ENCODE measurements at places on chromosomes 16 and 17.

DNA sequence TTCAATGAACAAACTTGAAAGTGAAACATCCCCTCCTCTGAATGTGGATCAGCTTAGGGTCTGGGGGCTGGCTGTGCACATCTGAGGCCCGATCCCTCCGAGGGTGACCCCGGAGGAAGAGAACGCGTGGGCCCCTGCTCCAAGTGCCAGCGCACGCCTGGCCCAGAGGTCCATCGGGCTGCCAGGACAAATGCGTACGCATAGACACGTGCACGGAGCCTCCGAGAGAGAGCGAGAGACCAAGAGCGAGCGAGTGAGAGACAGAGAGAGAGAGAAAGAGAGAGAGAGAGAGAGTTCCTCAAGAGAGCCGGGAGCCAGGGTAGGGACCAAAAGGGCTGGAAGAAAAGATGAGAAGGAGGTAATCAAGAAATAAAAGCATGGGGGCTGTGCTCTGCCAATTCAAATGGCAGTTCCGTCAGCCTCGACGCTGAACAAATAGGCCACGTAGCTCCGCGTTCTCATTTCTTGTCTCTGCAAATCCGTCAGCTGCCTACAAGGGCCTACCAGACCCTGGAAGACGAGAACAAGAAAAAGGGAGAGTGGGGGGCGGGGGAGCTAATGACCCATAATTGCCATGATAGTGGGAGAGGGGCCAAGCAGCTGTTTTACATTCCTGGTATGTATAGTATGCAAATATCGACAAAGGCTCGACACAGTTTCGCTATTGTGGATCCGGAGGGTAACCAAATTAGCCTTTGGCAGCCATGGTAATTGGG lies 435.3 kb upstream of the ZFHX3 start:
- DNase-seq: peak; percentile 50

DNA sequence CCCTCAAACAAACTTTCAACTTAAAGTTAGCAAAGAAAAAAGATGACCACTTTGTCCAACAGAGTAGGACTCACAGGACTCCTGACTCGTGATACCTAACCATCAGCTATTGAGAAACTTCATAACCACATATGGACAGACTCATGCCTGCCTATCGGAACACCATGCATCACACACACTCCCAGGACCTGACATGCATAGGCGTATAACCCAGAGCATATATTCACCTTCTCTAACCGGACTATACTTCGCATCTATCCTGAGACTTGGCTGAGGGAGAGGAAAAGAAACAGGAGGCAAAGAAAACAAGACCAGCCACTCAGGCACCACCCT lies 2.2 kb downstream of the PIP4K2B start:
- no peak for DNase-seq

DNA sequence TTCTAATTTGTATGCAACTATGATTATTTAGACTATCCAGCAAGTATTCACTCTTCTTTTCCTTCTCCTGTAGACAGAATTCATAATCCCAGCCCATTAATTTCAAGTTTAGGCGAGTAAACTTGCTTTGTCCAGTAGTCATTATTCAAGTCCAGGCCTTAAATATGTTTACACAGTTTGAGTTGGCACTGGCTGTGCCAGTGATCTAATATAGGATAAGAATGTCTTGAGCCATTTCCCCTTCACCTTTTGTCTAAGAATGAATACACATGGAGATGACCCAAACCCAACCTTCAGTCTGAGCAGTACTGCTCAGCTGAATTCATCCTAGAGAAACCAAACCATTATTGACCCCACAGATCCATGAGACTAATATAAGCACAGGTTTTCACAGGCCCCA lies 930.4 kb upstream of the CDH8 start:
- DNase-seq: no peak

DNA sequence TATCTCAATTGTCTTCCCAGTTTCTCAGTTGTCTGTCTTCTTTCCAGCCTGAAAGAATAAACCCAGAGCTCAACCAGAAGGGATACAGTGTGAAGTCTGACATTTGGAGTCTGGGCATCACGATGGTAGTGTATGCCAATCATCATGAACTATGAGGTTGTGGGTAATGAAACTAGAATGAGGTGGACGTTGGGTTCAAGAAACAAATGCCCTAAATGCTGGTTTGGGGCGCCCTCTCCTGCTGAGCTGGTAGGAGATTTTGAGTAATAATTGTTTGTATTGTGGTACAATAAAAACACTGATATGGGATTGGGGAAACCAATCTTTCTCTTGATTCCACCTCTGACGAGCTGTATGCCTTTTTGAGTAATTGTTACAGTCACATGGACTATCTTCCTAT lies 110.4 kb downstream of the MAP2K6 start:
- no peak for DNase-seq

DNA sequence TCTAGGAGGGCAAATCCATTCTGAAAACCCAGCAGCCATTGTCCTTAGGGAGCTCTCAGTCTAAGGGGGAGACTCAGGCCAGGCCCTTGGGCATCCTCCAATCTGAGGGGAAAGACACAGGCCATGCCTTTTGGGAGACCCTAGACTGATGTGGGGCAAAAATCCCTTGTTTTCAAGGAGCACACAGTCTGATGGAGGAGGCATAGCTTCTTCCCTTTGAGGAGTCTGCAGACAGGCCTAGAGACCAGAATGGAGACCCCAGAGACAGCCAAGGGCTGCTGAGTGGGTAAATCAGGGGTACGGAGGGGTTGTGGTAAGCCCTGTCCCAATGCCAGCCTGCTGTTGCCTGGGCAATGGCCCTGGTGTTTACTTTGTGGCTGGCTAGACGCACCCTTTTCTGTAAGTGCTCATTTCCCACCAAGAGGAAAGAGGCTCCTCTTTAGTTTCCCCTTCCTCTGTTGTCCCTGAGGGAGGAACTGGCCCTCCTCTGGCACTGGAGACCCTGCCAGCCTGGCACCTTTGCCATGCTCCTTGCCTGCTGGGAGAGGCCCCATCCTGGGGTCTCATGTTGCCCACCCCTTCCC lies 19.3 kb downstream of the ARHGAP23 start:
- no peak for DNase-seq

All from right forelimb (tissue), 1 donor.